ENCODE measurements at places on chromosomes 11 and 22.

- no peak for DNase-seq
Measured at GRCh38 chr11:1879941-1880720, 11.6 kb downstream of the PRR33 start.

- DNase-seq: peak; percentile 11
Measured at GRCh38 chr11:79400717-79401330, 40.0 kb downstream of the TENM4 start.

GRCh38 chr11:68325183-68325906, 13.0 kb downstream of the LRP5 start:
- no peak for DNase-seq

GRCh38 chr22:25997886-25998775, 171.1 kb upstream of the SEZ6L start:
- DNase-seq: no peak

DNA sequence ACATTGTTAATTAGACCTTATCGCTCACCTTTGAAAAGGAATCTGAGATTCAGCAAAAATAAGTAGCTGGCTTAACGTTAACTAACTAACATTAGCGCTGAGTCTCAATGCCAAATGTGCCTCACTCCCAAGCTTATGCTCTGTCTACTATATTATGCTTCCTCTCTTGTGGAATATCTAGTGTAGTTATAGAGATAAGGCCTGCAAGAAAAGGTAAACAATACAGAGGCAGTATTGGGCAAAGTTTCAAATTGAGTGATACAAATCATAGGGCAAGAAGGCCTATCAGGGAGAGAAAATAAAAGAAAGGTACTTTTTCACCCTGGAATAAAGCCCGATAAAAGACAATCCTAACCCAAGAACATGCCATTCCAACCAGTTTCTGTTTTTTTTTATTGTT, 61.6 kb upstream of the SLC17A6 start:
- no peak for DNase-seq

- DNase-seq: no peak
Measured at GRCh38 chr11:20056950-20057943, 103.0 kb downstream of the DBX1 start.

DNA sequence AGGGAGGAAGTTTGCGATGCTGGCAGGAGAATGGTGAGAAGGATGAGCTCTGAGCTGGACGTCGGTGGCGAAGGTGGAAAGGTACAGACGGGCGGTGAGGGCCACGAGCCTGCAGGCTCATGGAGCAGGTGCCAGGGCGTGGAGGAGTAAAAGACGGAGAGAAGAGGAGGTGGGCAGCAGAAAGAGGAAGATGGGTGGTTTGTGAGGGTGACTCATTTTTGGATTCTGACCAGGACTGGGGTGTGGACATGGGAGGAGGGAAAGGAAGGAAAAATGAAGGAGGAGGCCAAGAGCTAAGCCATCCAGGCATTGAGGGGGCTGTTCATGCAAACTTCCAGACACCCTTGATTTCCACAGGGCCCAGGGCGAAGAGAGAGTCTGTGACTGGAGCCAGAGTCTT, 3.5 kb downstream of the ZDHHC24 start:
- no peak for DNase-seq

DNA sequence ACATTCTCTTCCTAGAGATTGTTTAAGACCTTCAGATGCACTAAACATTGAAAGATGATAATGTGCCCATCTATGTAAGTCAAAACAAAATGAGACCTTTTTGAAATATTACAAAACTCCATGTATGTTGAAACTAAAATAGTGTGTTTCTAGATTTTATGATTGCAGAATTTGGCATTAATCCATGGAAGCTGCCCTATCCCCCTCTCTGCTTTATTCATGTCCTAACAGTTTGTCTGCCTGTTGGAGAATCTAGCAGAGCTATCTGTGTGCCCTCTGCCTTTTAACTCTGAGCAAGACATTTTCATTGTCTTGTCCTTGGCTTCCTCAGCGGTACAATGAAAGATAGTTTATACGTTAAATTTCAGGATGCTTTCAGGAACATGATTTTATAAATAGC, 105.5 kb downstream of the FAT3 start:
- DNase-seq: no peak

DNA sequence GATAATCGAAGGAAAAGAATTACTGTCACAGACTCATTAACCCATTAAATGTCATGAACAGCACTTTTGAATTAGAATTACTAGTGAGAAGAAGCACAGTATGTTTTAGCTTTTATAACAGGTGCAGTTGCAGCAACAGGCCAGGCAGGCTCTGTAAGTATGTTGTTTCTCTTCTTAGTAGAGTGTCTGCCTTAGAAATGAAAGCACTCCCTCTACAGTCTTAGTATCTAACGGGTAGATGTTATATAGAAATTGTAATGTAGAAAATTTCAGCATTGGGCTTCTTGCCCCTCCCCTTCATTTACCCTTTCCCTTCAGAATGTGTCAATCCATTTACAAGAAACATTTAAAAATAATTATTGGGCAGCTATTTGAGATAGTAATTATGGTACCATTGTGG, 87.4 kb downstream of the HIPK3 start:
- DNase-seq: no peak

Data from Jurkat, Clone E6-1 (cell line).